ENCODE measurements at places on chromosomes 4 and X.

- DNase-seq, result no peak
Observed at GRCh38 chr4:47493238-47494123, 8.4 kb downstream of the ATP10D start.

- no peak for DNase-seq
Observed at GRCh38 chrX:129979207-129979920, 3.1 kb upstream of the BCORL1 start.

DNA sequence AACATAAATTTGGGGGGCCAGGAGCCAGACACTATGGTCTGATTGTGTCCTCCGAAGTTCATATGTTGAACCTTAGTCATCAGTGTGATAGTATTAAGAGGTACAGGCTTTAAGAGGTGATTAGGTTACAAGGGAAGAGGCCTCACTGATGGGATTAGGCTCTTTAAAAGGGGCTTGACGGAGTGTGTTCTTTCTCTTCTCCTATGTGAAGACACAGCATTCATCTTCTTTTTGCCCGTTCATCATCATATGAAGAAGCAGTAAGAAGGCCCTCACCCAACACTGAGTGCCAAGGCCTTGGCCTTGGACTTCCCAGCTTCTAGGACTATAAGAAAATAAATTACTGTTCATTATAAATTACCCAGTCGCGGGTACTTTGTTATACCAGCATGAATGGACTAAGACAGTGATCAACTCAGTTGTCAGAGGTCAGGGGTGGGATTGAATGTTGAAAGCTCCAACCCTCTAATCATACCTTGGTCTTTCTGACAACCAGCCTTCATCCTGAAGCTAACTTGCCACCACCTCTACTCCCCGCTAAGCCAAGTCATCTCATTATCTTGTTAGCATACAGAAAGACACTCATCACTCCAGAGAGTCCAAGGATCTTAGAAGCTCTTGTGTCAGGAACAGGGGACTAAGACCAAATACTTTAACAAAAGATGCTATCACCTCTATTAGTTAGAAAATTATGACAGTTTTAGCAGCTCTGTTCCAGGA, 543.4 kb upstream of the DIPK2B start:
- no peak for DNase-seq

- DNase-seq, result no peak
Observed at GRCh38 chr4:185013417-185014125, 4.7 kb upstream of the HELT start.

DNA sequence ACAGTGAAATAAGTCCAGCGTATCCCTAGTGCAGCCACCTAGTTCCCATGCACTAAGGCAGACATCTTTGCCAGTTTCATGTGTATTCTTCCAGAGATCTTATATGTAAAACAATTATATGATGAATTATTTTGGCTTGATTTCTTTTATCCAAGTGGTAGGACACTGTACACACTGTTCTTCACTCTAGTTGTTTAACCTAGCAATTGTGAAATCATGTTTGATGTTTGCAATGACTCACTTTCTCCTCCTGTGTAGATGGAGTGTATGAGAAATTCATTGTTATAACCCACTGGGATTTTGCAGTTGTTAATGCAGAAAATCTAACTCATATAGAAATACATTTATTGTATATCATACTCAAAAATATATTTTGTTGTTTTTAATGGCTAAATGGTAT, 17.5 kb upstream of the TBC1D1 start:
- DNase-seq, result no peak
